ENCODE measurements at places on chromosomes 4 and X.

DNA sequence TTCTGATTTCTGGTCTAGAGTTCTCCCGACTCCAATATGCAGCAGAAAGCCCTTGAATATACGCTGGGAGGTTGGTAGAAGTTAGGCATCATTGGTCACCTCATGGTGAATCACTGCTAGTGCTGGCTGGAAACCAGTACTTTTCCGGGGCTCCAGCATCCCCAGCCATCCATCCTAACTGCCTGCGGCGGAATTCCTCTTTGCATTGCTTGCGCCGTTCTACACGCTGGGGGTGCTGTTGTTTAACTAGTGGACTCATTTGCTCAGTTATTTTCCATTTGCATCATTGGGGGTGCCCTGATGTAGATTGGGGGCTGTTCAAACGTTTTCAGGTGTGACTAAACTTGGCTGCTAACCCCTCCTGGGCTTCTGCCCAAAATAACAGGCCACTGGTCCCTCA, 23.3 kb upstream of the GPR50 start:
- no peak for DNase-seq

GRCh38 chrX:38985375-38985774, 184.1 kb downstream of the MID1IP1 start:
- DNase-seq, result peak; percentile 51

DNA sequence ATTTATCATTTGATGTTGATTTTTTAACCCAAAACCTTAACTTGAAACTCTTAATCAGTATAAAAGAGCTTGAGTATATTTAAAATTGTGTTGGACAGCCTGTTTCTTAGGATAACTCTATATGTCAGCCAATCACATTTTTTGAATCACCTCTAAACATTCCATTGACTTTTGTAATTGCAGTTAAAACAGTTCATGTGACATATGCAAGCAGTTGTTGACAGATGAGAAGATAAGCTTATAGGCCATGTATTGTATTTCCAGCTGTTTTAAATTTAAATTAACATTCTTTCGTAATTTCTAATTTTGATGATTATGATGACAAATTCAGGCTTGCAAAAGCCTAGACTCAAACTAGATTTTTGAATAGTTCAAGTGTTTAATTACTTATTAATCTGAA, 17.4 kb downstream of the VEGFC start:
- no peak for DNase-seq

- peak; percentile 28 for DNase-seq
Observed at GRCh38 chr4:37827030-37827685, 672 bp downstream of the PGM2 start.

DNA sequence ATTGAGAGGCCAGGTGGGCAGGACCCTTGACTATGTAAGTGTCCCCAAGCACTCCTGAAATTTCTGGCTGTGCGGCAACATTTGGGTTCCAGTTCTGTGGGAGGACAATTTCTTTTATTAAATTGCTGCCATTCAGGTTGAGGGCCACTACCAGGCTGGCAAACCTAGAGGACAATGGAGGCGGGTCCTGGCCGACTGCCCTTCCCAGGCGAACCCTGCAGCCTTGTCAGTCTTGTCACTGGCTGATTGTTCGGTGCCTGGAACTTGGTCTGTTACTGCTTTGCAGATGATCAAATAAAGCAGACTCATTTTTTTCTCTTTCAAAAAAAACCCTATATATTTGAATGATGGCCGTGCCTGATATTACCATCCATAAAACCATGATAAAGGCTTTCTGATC, 6.6 kb upstream of the TMEM128 start:
- DNase-seq, result no peak

DNA sequence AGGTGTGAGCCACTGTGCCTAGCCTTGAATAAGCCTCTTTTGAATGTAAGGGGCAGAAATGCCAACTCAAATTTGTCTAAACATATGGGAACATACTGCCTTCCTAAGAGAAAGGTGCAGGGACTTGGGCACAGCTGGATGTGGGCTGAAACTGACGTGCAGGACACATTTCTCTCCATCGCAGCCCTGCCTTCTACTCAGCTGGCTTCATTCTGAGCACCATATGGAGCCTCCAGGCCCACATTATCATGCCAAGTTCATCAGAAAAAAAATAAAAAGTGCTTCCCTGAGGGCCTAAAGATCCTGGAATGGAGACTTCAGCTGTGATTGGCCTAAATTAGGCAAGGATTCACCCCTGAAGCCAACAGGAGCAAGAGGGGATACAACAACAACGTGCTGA, 386.2 kb downstream of the RAB28 start:
- no peak for DNase-seq

DNA sequence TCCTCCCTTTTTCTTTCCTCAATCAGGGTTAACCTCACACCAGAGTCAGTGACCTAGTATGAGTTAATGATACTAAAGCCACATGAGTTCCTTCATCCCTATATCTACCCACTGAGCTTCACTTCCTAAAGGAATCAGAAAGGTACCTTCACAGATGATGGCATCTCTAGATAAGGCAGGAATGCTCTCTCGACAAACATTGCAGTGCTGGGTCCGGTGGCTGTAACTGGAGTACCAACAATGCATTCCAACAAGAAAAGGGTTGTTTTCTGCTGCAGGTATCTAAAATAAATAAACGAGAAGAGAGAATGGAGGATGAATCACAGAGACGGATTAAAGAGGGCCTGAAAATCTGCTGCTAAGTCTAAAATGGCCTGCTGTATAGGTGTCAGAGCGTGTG, 66.7 kb downstream of the DGKK start:
- no peak for DNase-seq

DNA sequence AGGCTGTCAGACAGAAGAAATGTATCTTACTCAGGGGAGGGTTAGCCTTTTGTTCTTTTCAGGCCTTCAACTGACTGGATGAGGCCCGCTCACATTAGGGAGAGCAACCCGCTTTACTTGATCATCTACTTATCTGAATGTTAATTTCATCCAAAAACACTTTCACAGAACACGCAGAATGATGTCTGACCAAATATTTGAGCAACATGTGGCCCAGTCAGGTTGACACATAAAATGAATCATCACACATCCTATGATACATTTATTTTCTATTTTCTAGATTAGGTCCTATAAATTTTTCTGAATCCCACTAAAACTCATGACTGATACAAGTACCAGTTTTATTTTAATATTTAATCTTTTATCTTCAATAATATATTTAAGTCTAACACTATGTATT, 260.3 kb downstream of the IL15 start:
- no peak for DNase-seq

DNA sequence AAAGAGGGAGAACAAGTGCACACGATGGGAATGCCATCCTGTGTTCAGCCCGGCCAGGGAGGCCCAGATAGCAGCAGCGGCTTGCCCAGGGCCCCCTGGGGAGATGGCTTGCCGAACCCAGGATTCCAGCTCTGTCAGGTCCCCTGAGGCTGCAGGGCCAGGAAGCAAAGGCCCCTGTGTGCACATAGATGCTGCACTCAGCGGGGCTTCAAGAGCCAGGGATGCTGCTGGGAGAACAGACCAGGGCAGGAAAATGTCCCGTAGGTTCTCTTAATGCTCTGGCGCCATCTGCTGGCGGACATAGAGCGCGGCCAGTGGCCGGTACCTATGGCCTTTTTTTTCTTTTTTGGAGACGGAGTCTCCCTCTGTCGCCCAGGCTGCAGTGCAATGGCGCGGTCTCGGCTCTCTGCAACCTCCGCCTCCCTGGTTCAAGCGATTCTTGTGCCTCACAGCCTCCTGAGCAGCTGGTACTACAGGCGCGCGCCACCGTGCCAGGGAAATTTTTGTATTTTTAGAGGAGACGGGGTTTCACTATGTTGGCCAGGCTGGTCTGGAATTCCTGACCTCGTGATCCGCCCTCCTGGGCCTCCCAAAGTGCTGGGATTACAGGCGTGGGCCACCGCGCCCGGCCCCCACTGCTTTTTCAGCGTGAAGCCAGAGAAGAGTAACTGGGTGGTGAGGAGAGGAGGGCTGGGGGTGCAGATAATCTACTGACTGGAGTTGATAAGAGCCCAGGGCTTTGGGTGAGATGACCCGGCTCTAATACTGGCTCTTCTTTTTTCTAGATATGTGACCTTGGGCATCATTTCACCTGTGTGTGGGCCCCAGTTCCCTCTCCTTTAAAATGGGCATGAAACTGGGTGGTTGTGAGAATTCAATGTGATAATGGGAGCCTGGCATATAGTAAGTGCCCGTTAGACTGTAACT, 22.5 kb downstream of the MED28 start:
- peak; percentile 81 for DNase-seq

GRCh38 chrX:18709833-18710232, 2.4 kb downstream of the PPEF1 start:
- no peak for DNase-seq

GRCh38 chrX:110097920-110098319, 95.0 kb downstream of the TMEM164 start:
- no peak for DNase-seq

DNA sequence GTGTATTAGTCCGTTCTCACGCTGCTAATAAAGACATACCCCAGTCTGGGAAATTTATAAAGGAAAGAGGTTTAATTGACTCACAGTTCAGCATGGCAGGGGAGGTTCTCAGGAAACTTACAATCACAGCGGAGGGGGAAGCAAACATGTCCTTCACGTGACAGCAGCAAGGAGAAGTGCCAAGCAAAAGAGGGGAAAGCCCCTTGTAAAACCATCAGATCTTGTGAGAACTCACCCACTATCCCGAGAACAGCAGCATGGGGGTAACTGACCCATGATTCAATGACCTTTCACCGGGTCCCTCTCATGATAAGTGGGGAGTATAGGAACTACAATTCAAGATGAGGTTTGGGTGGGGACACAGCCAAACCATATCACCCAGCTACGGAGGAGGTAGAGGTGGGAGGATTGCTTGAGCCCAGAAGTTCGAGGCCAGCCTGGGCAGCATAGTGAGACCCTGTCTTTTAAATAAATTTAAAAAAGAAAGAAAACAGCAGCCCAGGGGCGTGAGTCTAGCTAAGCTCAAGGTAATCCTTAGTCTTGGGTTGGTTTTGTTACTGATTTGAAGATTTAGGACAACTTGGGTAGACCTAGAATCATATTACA, 46.4 kb upstream of the TMEM131L start:
- DNase-seq, result peak; percentile 33

- no peak for DNase-seq
Observed at GRCh38 chrX:40931921-40932320, 153.3 kb upstream of the USP9X start.
